Motor neuron (in vitro differentiated cells): ENCODE measurements at places on chromosomes 11 and 22. TPM values are rescaled to one million over a fixed set of nuclear protein-coding genes. Genes with fewer than 3 reads are reported as not detected.

DNA sequence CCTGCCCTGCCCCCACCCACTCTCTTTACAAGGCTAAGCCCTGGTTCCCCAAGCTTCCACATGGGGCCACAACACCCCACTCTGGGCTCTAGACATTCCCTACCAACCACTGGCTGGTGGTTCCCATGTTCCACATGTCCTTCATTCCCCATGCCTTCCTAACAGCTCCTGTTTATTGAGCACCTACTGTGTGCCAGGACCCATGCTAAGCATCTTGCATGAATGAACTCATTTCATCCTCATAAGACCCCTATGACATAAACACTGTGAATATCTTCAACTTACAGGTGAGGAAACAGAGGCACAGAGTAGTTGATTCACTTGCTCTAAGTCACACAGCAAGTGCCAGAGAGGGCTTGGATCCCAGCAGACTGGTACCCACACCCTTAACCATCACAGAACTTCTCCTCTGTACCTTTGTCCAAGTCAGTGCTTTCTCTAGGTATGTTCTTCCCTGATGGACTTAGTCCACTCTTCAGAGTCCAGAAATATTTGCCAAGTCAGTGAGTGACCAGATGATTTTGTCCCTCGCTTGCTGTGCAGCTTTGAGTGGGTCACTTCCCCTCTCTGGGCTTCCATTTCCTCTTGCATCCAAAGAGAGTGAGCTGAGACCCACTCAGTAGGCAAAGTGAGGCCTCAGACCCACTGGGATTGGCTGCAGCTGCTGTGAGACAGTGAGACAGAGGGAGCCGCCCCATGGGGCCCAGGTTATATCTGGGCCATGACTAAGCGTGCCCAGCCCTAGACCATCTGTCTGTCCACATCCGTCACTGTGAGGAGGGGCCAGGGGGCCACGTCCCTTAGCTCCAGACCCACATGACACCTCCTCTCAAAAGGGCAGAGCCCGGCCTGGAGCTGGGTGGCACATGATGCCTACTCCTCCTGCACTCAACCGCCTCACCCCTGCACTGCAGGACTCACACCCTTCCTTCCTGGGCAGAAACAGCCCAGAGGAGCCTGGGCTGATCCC is 132.4 kb downstream of the MN1 start:
- peak; percentile 62 for ATAC-seq

DNA sequence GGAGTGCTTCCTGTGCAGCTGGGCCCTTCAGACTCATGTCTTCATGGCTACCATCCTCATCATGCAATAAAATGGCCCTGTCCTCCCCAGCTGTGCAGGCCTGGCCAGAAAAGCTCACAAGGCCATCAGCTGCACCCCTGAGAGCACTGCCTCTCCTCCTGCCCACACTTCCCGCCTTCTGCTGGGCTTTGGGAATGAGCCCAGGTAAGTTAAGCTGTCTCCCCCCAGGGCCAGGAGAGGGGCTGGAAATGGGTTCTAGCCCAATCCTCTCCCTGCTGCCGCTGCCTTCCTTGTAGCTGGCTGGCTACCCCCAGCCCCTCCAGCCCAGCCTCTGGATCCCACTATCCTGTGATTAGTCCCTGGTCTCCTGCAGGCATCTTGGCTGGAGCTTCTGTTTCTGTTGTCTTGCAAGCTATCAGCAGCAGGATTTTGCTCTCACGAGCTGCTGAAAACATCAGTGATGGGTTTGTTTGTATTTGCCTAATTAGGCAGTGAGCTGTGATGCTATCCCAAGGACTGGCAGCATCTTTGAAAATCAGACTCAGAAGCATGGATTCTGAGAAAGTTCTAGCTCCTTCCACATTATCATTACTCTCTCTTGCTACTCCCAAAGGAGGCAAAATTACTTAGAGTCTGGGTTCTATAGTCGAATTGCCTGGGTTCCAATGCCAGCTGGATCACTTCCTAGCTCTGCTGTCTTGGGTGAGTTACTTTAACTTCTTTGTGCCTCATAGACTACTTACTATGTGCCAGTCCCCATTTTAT is 168.1 kb downstream of the ST3GAL4 start:
- ATAC-seq = no peak

DNA sequence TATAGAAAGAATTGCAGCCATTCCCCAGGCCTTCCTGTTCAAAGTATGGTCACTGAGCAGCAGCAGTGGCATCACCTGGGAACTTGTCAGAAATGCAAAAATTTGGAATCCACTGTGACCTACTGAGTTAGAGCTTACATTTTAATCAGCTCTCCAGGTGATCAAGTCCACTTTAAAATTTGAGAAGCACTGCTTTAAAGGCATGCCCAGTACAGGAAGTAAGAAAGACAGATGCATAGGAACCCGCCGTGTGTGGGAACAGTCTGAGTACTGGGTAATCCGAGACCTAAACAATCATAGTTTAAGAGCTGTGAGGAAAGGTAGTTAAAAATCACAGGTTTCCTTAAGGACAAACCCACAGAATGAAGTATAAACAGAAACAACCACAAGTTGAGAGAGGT is 462.4 kb downstream of the RAB38 start:
- ATAC-seq = no peak

DNA sequence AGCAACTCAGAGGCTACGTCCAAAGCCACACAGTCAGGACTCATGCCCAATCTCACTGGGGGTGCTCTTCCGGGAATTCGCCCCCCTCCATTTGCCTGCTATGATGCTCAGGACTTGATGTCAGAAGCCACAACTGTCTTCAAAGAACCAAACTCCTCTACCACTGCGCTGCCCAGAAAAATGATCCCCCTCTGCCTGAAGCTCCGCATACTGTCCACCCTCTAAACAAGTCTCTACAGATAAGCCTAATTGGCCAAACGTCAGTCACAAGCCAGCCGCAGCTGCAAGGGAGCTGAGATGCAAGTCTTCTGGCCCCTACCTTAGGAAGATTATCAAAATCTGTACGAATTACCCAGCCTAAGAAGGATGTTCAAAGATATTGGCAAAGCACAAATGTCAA is 294.6 kb downstream of the BUD13 start:
- no peak for ATAC-seq

GRCh38 chr11:16226245-16226644 is 130.1 kb downstream of the SOX6 start:
- ATAC-seq = peak; percentile 42

The CELSR1 gene
- total RNA-seq = 7.4 and 8.0 TPM in 2 replicates
